ENCODE measurements at places on chromosomes 3 and 15.
A peak's percentile ranks its signal among the peaks of the same experiment; 100 is the strongest.

GRCh38 chr15:42165106-42165505 lies 8.7 kb upstream of the PLA2G4F start:
- DNase-seq: no peak

DNA sequence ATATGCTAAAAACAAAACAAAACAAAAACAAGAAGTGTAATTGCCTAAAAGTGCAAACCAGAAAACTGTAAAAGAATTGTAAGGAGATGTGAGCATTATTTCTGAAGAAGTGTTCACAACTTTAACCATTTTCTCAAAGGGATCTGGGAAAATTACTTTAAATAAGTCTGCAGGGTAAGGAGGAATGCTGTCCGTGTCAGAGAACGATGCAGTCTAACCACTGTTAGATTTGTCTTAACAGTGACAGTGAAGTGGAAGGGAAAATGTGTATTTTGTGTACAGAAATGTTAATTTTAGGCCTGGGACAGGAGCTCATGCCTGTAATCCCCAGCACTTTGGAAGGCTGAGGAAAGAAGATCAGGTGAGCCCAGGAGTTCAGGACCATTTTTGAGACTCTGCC lies 95.7 kb downstream of the DLG1 start:
- DNase-seq: no peak

DNA sequence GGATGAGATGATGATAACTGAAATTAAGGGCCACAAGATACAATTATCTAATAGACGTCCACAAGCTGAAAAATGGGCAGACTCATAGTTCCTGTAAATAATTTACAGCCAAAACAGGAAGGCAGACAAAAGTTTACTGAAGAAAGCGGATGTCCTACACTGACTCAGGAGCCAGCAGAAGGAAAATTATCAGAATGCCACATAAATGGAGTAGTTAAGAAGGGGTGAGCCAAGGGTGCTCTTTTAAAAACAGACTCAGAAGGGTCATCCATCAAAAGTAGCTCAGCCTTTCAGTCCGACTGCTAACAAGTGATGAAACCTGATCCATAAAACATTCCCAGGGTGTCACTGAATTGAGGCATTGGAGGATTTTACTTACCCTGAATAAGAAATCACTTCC lies 39.8 kb downstream of the TUSC7 start:
- no peak for DNase-seq

GRCh38 chr3:65402597-65402996 lies 636.1 kb downstream of the MAGI1 start:
- DNase-seq: no peak

- no peak for DNase-seq
Measured at GRCh38 chr15:70856884-70857561, 3.1 kb upstream of the LARP6 start.

GRCh38 chr3:50436114-50436674 lies 67.2 kb downstream of the CACNA2D2 start:
- DNase-seq: peak; percentile 33

GRCh38 chr3:36520241-36521006 lies 140.1 kb downstream of the STAC start:
- no peak for DNase-seq

- DNase-seq: no peak
Measured at GRCh38 chr15:66188464-66188863, 65.1 kb downstream of the MEGF11 start.

GRCh38 chr3:163139600-163139999 lies 1643.0 kb downstream of the OTOL1 start:
- no peak for DNase-seq

DNA sequence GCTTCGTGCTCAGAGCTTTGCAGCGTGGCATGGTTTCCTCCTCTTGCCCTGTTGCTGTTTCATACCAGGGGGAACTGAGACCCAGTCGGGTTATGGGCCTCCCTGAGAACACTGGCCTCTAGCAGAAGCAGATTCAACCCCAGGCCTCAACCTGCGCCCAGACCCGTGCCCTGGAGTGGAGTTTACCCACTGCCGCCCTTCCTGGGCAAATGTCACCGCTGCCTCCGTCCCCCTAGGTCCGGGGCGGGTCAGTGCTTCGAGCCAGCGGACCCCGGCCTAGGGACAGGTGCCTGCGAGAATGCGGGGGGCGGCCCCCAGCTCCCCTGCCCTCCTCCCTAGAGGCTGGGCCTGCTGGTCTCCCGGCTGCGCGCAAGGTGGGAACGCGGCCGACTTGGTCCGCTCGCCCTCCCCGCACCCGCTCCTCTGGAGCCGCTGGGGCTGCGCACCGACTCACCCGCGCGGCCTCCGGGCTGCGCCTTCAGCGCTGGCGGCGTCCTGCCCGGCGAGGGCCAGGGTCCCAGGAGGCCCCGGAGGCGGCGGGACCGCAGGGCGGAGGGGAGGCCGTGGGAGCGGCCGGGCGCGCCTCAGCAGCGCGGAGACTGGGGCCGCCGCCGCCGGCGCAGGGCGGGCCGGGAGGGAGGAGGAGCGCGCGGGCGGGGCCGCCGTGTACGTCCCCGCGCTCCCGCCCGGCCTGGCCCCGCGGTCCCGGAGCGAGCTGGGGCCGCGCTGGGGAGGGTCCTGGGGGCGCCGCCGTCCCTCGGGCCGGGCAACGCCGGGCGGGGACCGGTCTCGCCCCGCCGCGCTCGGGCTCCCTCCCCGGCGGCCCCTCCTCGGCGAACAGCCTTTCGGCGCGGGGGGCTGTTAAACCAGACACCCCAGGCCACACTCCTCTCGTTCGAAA lies at the start of gene PIGZ:
TSS of gene PIGZ (minus strand) at position 601 of the 901 bp plus-strand sequence. CDS start 16,802 bp downstream, outside the sequence.
- no peak for DNase-seq

DNA sequence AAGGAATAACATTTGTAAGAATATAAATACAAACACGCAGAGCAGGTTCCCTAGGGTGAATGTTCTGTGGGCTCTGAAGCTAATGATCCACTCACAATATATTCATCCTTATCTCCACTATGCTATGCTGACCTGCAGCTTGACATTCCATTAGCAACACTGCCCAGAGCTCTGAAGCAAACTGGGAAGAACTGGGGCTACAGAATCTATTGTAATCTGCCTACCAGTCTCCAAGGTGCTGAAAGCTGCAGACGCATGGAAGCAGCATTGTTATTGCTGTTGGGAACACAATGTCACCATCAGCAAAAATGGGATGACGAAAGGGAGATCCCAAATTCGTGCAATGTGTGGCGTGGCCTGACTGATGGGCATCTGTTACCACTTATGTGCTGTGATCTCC lies 316.7 kb upstream of the RORA start:
- no peak for DNase-seq

DNA sequence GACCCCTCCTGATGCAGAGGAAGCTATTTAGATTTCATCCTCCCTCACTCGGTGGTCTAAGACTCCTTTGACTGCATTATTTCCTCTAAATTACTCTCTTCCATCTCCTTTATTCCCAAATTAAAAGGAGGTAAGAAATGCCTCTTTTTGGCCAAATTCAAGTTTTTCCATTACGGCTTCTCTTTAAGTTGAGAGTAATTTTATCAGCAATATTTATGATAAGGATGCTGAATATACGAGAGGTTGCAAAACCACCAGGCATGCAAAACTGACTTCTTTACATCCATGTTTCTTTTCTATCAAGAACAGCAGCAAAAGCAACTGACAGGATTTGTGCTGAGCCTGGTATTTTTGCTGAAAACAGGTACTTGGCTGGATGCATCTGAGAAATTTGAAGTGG lies 262.0 kb upstream of the RARB start:
- no peak for DNase-seq

DNA sequence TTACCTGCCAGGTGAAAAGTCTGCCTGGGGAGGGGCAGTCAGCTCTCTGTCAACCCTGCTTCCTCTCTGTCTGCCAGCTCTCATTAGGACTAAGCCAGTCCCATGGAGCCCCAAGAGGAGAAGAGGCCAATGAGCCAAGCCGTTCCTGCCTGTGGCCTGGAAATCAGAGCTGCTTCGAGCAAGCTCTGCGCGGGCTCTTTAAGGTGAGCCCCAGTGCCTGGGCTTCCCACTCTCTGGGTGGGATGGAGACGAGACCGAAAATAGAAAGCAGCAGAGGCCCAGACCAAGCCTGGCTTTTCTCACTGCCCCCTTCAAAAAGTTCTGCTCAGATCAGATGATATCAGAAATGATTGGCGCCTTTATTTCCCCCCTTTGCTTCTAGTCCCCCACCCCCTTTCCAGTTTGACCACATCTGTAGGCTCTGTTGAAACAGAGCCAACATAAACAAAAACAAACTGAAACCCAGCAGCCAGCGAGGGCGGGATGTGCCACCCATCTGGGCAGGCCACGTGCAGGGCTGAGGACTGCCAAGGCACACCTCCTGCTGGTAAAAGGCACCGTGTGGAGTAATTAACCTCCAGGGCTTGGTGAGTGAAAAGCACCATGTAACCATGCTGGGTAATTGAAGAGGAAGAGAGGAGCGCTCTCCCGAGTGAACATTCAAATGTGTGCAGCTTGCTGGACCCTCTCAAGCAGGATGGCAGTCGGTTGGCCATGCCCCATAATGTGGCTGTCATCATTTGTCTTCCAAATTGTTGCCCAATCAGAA lies 471.0 kb upstream of the PROK2 start:
- peak; percentile 12 for DNase-seq

DNA sequence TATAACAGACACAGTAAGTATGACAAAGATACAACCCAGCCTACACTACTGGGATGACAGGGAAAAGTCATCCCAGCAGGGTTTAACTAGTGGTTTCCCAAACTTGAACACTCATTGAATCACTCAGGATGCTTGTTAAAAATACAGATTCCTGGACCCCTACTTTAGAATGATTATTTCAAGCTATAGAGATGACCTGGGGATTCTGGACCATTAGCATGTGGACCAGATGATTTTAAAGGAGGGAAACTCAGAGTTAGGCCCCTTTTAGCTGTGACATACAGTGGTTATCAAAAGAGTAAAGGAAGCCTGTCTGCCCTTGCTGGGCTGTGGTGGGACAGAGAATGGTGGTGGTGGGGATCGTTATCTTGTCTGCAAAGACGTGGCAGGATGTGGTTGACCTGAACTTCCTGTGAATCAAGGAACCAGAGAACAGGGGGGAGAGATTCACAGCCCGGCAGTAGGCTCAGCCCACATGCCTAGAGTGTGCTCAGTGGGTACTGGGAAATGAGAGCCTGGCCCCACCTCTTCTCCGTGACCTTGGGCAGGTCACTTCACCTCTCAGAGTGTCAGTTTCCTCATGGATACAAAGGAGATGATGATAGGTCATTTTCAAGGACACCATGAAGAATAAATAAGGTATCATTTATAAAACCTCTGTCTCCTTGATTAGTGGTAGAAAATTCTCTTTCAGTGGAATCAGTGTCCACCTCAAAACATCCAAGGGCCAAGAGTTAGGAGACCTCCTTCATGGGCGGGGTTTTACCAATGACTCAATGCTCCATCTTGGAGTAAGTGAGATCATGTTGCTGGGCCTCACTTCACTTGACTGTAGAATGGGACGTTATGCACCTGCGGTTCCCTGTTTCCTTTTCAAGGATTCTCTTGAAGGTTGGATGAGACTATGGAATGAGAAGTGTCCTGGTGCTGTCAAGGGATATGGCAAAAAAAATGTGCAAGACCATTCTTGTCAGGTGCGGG lies 306.5 kb downstream of the RPLP1 start:
- DNase-seq: peak; percentile 69

GRCh38 chr3:49158103-49158709 lies 7.9 kb downstream of the CCDC71 start:
- DNase-seq: peak; percentile 28

GRCh38 chr3:40124918-40125317 lies 184.6 kb upstream of the EIF1B start:
- DNase-seq: no peak

DNA sequence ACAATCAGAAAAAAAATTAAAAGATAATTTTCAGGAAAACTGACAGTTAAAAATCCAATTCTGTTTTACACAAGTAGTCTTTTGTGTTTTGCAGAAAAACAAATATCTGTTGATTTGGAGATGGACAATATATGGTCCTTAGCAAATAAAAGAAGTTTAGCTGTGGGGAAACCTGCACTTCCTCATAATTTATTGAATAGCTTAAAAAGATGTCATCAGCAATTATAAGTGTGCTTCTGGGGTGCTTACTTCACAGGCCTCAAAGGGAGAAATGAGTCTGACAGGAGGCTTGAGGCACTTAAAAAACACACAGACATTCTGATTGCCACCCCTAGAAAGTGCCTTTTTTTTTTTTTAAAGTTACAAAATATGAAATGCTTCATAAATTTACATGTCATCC lies 31.6 kb upstream of the CERS3 start:
- no peak for DNase-seq

DNA sequence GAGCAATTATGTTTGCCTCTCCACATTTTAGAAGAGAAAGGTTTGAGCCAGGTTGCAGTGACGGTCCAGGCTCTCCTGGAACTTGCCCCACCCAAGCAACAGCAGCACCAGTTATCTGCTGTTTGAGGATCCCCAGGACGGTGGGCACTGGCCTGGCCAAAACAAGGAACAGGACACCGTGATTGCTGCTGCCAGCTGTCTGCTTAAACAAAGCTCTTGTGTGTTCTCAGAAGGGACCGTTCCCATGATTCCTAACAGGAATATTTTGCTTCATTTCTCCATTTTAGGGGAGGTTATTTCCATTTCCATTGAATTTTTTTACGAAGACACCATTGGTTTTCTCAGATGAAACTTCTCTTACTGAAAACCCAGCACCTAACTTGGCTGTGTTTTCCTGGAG lies 66.4 kb upstream of the RPL35A start:
- no peak for DNase-seq

GRCh38 chr3:46334741-46335478 lies 19.0 kb upstream of the CCR2 start:
- no peak for DNase-seq

- DNase-seq: no peak
Measured at GRCh38 chr15:38197553-38197952, 55.1 kb upstream of the SPRED1 start.

- no peak for DNase-seq
Measured at GRCh38 chr3:75294124-75294523, 370.0 kb upstream of the FRG2C start.

GRCh38 chr3:19124752-19125151 lies 23.6 kb upstream of the KCNH8 start:
- DNase-seq: no peak

DNA sequence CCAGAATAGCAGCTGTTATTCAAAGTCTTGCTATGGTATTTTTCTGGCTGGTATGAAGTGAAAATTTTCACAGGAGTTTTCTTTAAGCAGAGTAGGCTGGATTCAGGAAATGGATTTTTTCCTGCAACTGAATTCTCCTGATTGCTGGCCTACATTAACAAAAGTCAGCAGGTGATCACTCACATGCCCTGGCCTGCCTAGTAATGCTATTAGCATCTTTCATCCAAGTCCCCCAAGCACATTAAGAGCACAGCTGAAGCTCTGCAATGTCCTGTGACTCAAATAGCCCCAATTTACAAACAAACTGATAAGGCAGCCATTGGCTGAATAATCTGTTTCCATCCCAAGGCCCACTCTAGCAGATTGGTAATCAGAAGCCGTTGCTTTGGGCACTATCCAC lies 688.3 kb upstream of the LMCD1 start:
- no peak for DNase-seq

GRCh38 chr3:19346759-19347158 lies 198.4 kb downstream of the KCNH8 start:
- no peak for DNase-seq

- no peak for DNase-seq
Measured at GRCh38 chr3:23940775-23941174, 4.3 kb upstream of the NR1D2 start.

GRCh38 chr3:117586161-117586560 lies 876.6 kb downstream of the TUSC7 start:
- no peak for DNase-seq

GRCh38 chr15:23035964-23036566 lies 3.3 kb downstream of the TUBGCP5 start:
- peak; percentile 18 for DNase-seq

GRCh38 chr3:19769694-19770093 lies 164.3 kb downstream of the EFHB start:
- no peak for DNase-seq

Data from activated CD8-positive, alpha-beta memory T cell treated with anti-CD3 and anti-CD28 coated beads for 1 hour (primary cell).